ENCODE measurements at places on chromosomes 3 and 15.

- DNase-seq, result no peak
These were observed 321.9 kb upstream of the RASGRP1 start for GRCh38 chr15:38886315-38887163.

GRCh38 chr3:4467522-4467867 lies 426 bp upstream of the SUMF1 start:
- no peak for DNase-seq

DNA sequence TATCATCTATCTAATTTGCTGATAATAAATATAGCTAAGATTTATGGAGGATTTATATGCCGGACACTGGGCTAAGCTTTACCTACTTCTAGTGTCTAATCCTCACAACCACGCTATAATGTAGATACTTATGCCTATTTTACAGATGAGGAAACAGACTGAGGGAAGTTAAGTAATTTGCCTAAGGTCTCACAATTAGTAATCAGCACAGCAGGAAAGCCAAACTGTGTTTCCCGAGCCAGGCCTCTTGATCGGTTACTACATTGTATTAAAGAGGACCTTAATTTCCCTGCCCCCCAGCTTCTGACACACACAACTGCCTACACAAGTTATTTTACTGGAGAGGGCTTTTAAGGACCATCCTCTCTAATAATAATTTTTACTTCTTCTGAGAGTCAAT lies 40.9 kb downstream of the ONECUT1 start:
- no peak for DNase-seq

GRCh38 chr3:179181993-179182551 lies 33.9 kb downstream of the PIK3CA start:
- DNase-seq, result no peak

DNA sequence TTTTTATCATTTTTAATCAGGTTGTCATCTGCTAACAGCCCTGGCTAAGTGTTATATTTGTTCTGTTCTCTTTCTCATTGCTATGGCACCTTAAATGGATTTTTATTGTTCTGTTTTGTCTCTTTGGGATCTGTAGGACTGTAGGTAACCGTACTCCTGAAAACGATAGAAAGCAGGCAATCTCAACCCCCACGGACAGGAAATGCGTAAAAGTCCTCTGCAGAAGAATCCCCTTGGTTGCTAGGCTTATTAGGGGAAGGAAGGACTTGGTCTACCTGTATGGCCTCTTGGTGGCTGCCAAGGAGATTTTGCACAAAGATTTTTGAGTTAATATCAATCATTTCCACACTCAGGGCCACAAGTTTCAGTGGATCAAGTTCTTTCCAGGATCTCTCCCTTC lies 571.9 kb upstream of the ZNF385D start:
- DNase-seq, result no peak

- DNase-seq, result no peak
These were observed 67.2 kb upstream of the POLG start for GRCh38 chr15:89401631-89402517.

DNA sequence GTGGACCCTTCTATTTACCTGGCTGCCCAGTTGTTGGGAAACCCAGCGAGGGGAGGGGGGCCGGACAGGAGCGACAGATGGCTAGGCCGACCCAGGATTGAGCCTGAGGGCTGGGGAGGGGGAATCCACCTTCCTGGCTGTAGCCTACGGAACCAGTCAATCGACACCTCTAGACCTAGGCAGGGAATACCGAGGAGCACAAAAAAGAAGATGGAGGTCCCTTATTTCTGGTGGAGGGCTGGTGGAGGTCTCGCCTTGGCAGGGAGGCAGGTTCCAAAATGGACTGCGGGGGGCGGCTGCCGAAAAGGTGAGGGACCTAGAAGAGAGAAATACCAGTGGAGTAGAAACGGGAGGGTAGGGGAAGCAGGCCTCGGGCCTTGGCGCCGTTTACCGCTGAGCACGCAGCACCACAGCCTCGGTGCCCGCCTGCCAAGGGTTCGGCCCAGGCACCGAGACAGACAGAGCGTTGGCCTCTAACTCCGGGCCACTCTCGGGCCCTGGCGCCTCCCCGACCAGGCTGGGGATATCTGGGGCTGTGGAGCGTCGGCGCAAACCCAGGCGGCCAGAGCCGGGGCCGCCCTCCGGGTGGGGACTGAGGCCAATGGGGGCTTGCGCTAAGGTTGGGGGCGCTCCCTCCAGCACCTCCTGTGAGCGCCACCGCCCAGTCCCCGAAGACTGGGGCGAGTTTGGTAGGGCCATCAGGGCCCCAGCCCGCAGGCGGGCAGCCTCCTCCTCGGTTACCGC lies 1.6 kb downstream of the ANKRD63 start:
- no peak for DNase-seq

GRCh38 chr3:30553641-30554316 lies 52.6 kb upstream of the TGFBR2 start:
- no peak for DNase-seq

GRCh38 chr3:61924090-61924735 lies 362.8 kb downstream of the PTPRG start:
- no peak for DNase-seq
